ENCODE measurements at places on chromosomes 7 and 10. TPM values are rescaled to one million over a fixed set of nuclear protein-coding genes. Genes with fewer than 3 reads are reported as not detected.

GRCh38 chr10:49323171-49323895, 24.4 kb downstream of the C10orf71 start:
- H3K27ac ChIP-seq, result no peak overlapping the region
- DNase-seq, result no peak
- no peaks in the 10 kb centered on the region for H3K36me3 ChIP-seq
- H3K27me3 ChIP-seq, result peaks cover 5% of the 10 kb centered on the region
- no peaks in the 10 kb centered on the region for H3K4me1 ChIP-seq

DNA sequence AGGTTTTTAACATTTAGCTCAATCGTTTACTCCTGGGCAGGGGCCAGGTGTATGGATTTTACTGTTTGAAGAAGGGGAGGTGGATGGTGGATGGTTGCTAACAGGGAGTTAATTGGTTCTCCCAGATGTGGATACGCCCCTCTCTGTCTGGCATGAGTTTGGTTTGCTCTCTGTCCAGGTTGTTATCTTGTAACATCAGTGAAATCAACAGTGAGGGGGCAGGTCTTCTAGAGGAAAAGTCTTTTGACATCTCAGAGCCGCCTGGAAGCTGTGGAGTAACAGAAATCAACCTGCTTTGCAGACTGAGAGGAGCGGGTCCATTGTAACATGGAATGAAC, 243.4 kb downstream of the MGMT start:
- H3K36me3 ChIP-seq, result no peaks in the 10 kb centered on the region
- no peak overlapping the region for H3K4me3 ChIP-seq
- H3K27me3 ChIP-seq, result no peaks in the 10 kb centered on the region
- H3K4me1 ChIP-seq, result peaks cover 8% of the 10 kb centered on the region
- no peak overlapping the region for H3K27ac ChIP-seq

DNA sequence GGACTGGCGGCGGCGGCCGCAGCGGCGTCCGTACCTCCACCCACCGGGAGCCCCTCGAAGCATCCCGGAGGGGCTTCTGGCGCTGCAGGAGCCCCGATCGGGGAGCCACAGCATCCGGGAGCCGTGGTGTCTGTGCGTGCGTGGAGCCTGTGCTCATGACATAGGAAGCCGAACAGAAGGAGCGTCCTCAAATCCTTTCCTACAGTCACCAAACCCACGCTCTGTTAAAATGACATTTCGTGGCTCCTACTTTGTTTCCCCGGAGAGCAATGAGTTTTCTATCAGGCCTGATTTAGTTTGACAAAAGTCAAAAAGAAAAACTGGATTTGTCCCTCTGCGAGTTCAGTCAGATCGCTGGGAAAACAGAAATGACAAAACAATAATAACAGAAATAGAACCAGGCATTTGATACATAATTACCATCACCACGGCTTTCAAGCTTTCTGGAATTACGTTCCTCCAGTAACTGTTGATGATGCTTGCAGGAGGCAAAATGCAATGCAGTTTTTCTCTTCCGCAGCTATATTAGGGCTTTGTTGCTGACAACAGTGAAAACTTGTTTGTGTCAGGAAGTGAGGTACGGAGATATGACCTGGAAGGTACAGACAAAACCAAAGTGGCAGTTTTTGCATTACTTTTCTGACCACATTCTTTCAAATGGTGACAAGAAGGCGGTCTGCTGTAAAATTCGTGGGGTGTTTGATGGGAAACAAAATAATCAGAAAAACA, 219.3 kb upstream of the MKLN1 start:
- H3K4me1 ChIP-seq, result no peaks in the 10 kb centered on the region
- peak overlapping the region; percentile 97 for H3K4me3 ChIP-seq

DNA sequence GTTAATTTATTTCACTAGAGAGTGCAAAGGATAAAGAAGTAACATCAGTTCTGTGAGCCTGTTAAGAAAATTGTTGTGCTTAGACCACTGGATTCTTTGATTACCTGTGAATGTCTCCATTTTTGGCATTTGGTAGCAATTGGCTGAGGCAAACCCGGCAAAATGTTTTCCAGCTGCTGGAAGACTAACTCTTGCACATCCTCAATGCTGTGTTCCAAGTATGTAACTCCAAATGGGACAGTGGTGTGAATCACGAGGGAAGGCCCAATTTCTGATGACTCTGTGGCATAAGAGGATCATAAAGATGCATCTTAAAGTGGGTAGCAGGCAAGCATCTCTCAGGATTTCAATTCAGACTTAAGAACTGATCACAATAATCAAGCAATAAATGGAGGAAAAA, 268.8 kb downstream of the RNLS start:
- no peaks in the 10 kb centered on the region for H3K27me3 ChIP-seq
- H3K36me3 ChIP-seq, result no peaks in the 10 kb centered on the region

DNA sequence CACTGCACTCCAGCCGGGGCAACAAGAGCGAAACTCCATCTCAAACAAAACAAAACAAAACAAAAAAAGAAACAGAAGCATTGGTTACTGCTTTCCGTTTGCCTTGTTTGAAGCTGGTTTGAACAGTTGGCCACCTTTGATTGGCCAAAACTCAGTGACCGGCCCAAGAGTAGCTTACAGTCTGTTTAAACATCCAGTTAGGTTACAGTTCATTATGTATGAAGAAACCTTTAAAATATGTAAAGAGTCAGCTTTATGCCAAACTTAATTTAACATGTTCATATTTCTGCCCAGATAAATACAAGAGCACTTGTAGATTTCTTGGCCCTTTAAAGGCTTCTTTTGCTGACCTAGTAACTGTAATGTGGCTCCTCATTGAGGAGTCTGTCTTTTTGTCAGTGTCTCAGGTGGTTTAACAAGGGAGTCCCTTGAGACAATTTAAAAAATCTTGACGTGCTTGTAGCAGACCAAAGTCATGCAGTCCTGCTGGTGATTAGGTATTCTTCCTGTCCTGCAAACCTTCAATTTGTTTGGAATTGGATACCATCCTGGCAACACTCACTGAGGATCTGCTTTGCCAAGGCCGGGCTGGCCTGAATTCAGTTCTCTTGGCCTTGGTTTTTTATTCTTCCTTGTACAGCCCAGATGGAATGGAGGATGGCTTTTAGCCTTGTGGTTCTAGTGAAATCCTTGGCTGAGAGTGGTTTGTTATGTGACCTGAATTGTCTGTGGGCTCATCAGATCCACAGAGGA, 128.9 kb downstream of the PLXDC2 start:
- H3K27ac ChIP-seq, result peak overlapping the region; percentile 76
- no peaks in the 10 kb centered on the region for H3K36me3 ChIP-seq
- H3K27me3 ChIP-seq, result no peaks in the 10 kb centered on the region
- no peak overlapping the region for H3K4me3 ChIP-seq
- DNase-seq, result peak; percentile 79

GRCh38 chr10:127715782-127716378, 21.1 kb upstream of the FOXI2 start:
- H3K4me3 ChIP-seq, result no peak overlapping the region
- H3K36me3 ChIP-seq, result no peaks in the 10 kb centered on the region
- H3K4me1 ChIP-seq, result no peaks in the 10 kb centered on the region
- DNase-seq, result no peak
- H3K27ac ChIP-seq, result no peak overlapping the region
- no peaks in the 10 kb centered on the region for H3K27me3 ChIP-seq

DNA sequence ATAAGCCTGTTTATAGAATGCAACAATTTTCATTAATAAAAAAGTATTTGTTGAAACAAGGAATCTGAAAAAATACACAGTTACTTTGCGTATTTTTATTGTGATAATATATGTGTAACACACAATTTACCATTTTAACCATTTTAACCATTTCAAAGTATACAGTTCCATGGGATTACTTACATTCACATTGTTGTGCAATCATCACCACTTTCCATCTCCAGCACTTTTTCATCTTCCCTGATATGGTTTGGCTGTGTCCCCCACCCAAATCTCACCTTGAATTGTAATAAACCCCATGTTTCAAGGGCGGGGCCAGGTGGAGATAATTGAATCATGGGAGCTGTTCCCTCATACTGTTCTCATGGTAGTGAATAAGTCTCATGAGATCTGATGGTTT, 61.3 kb upstream of the GLCCI1 start:
- H3K36me3 ChIP-seq, result no peaks in the 10 kb centered on the region
- no peaks in the 10 kb centered on the region for H3K4me1 ChIP-seq
- H3K27ac ChIP-seq, result no peak overlapping the region

DNA sequence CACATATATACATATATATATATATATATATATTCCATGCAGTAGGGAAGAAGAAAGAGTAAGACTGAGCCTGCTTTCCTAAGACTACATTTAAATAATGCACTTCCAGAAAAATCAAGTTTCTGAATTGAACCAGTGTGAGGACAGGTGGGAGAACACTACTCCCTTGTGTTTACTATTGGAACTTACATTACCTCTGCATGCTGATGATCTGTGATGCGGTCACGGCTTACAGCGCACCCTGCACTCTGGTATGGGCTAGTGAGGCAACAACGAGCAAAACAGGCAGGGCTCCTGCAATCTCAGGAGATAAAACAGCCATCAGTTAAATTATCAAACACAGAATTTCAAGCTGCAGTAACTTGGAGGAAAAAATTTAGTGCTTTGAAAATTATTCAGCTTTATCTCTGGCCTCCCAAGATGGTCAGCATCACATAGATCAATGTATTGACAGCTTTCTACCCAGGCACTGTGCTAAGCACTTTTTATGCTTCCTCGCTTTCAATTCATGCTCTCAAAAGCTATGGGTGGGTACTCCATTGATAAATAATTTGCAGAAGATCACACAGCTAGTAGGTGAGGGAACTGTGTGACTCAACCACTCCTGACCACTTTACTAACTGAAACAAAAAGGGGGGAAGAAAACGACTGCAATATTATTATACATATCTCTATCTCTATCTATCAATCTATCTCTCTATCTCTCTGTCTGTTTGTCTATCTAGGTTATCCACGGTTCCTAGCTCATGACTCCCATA, 20.5 kb upstream of the SLC16A12 start:
- H3K27ac ChIP-seq, result no peak overlapping the region
- DNase-seq, result no peak
- H3K4me3 ChIP-seq, result no peak overlapping the region
- no peaks in the 10 kb centered on the region for H3K36me3 ChIP-seq

GRCh38 chr7:52179934-52180333, 855.5 kb upstream of the POM121L12 start:
- no peaks in the 10 kb centered on the region for H3K36me3 ChIP-seq
- no peak overlapping the region for H3K27ac ChIP-seq
- no peaks in the 10 kb centered on the region for H3K27me3 ChIP-seq
- H3K4me3 ChIP-seq, result no peak overlapping the region
- H3K4me1 ChIP-seq, result no peaks in the 10 kb centered on the region

DNA sequence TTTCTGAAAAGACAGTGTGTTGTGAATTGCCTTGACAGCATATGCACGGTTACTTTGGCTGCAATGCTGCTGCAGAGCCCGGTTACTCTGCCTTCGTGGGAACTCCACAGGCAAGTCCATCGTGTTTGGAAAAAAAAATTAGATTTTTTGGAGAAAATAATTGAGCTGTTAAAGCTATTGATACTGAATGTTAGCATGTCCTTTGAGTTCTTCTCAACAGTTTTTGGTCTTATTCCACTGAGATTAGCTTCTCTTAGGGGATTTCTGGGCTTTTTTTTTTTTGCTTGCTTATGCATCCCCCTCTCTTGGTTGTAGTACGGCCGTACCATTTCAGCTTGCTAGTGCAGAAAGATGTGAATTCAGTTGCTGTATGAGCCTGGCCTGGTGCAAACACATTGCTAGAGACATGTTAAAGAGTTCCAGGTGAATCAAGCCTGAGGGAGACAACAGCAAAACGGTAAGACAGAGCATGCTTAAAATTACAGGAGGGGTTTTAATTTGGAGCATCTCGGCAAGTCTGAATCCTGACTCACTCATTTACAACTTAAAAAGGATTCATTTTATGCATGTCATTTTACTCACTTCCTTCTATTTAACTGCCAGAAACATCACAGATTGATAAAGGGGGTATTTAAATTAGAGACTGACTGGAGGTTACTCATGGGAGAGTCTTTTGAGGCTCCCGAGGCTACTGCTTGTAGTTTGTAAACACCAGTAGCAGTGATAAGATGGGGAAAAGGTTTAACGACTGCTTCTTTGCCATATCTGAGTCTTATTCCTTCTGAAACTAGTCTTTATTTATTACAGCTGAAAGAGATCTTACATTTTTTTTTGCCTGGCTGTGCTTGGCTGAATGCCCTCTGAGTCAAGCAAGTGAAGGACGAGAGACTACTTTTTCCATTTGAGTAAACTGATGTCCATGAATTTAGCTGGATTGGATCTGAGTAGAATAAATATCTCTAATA, 113.7 kb downstream of the CDK14 start:
- H3K36me3 ChIP-seq, result no peaks in the 10 kb centered on the region
- H3K4me3 ChIP-seq, result no peak overlapping the region
- H3K27ac ChIP-seq, result no peak overlapping the region
- H3K27me3 ChIP-seq, result no peaks in the 10 kb centered on the region

GRCh38 chr7:8210845-8211724, 50.9 kb downstream of the ICA1 start:
- DNase-seq, result no peak
- H3K4me1 ChIP-seq, result no peaks in the 10 kb centered on the region

DNA sequence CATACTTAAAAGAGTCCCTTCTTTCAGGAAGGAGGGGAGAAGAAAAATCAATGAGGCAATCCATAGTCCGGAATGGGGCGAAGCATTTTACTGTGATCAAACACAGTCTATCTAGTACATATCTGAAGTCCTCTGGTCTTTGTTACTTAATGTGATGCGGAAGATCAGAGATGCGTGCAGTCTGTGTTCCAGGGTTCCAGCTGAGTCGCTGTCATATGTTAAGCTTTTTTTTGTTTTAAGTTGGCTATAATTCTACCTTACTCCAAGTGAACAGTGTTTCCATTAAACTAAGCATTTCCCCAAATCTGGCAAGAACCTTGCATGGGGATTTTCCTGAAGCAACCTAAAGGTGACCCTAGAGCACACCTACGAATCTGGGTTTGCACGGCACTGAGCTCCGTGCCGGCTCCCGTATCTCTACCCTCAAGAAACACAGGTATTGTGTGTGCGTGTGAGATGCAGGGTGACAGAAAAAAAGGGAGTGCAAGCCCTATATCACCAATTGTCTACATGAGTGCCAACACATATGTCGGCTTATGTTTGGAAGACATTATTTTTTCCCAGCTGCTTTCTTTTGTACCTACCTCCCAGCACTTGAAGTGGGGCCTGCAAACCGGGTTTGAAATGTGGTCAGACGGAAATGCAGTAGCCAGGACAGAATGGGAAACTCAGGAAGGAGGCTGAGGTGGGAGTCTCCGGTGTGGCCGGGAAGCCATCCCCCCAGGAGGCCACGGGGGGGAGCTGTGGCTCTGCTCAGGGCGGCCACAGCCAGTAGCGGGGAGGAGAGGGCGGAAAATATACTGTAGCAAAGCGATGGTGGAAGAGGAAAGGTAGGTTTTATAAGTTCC, 435.8 kb upstream of the MGMT start:
- no peaks in the 10 kb centered on the region for H3K36me3 ChIP-seq
- H3K4me3 ChIP-seq, result no peak overlapping the region
- DNase-seq, result peak; percentile 37
- H3K27ac ChIP-seq, result no peak overlapping the region
- no peaks in the 10 kb centered on the region for H3K4me1 ChIP-seq

The FOXP2 gene
- total RNA-seq, result 11.1 TPM
